ENCODE measurements at places on chromosomes 7 and 10. TPM values are rescaled to one million over a fixed set of nuclear protein-coding genes. Genes with fewer than 3 reads are reported as not detected.

The ADAM8 gene
- 2.2 TPM for total RNA-seq

The PRR15 gene
- total RNA-seq: 1.3 TPM

The PLA2G12B gene
- total RNA-seq: not detected

The SSC4D gene
- 1.3 TPM for total RNA-seq

The ADAM22 gene
- total RNA-seq: 0.14 TPM

The AOC1 gene
- total RNA-seq: not detected

The FRMD4A gene
- total RNA-seq: 6.0 TPM

The POLR2J2 gene
- 0.75 TPM for total RNA-seq

The FIGNL1 gene
- total RNA-seq: 16.7 TPM

The TECTB gene
- not detected for total RNA-seq

The OLAH gene
- 0.05 TPM for total RNA-seq

The GUSB gene
- 34.3 TPM for total RNA-seq

The CAMK2B gene
- total RNA-seq: 0.15 TPM

The C7orf57 gene
- 0.37 TPM for total RNA-seq

The CYP26C1 gene
- total RNA-seq: not detected

The TBL2 gene
- total RNA-seq: 54.1 TPM

The SEMA3C gene
- 56.7 TPM for total RNA-seq

The GRK5 gene
- 12.0 TPM for total RNA-seq

The SLC26A5 gene
- total RNA-seq: not detected

The MYO1G gene
- 0.09 TPM for total RNA-seq

The GPRIN2 gene
- total RNA-seq: 33.2 TPM

The ZNF32 gene
- 19.1 TPM for total RNA-seq

The PTCD1 gene
- 7.3 TPM for total RNA-seq

The FGFBP3 gene
- total RNA-seq: 2.3 TPM

The CRHR2 gene
- total RNA-seq: not detected

The SLC16A9 gene
- 0.07 TPM for total RNA-seq

The TAS2R5 gene
- 0.40 TPM for total RNA-seq

The COG5 gene
- total RNA-seq: 10.4 TPM

The TDRD1 gene
- not detected for total RNA-seq

The ANKRD2 gene
- total RNA-seq: 2.5 TPM

The MKX gene
- total RNA-seq: not detected

The LOXL4 gene
- total RNA-seq: 1.3 TPM

The KIAA1549 gene
- total RNA-seq: 7.8 TPM

The MRLN gene
- total RNA-seq: not detected

Measured in A549 treated with CpdA at 1 μM for 4 hours (cell line).